ENCODE measurements at places on chromosomes 3 and 15.

GRCh38 chr15:75662823-75663519 is 15.3 kb downstream of the SNX33 start:
- DNase-seq, result no peak

GRCh38 chr15:88904624-88905327 is 8.4 kb downstream of the MFGE8 start:
- peak; percentile 90 for DNase-seq

- DNase-seq, result no peak
These were observed at the start of gene COLQ for GRCh38 chr3:15521573-15521965. COLQ (minus strand) TSS chr3:15521706; CDS start chr3:15521625, 81 bp downstream.

DNA sequence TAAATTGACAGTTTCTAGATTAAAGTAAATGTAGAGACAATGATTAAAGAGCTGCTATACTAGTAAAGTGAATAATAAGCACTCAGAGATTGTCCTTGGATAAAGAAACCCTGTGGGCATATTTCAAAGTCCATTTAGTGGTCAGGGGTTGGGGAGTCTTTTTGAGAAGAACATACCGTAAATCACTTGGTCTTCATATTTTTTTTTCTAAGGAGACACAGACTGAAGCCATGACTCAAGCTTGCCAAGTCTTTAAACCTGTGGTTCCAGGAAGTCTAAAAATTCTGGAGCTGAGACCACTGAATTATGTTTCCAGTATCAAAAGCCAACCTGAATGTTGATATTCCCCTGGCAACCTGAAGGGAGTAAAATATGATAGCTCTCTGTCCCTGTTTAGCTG is 171.0 kb downstream of the TPRG1 start:
- no peak for DNase-seq

DNA sequence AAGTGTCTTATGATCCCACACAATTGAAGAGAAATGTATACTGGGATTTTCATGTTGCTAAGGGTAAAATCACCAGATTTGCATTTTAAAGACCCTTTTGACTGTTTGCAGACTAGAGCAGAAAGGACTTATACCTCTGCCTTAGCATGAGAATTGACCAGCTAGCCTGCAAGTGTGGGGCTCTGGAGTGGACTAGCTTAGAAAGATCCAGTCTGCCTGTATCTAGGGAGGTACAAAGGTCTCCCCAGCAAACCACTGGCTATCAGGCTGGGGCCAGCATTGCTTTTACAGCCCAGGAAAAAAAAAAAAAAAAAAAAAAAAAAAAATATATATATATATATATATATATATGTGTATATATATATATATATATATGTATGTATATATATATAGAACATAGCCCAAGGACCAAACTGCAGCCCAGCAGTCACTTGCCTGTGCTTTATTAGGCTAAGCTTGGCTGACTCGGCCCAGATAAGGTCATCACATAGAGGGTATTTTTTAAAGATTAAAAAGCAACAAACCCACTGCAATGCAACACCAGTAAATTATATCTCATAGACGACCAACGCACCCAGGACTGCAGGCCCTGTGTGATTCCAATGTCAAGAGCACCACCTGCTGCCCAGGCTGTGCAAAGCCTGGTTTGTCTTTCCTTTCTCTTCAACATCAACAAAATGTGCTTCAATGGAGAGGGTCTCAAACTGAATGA is 63.7 kb downstream of the DCLK3 start:
- peak; percentile 45 for DNase-seq
